ENCODE measurements at places on chromosomes 12 and 14.

- no peak for DNase-seq
Observed at GRCh38 chr14:75579882-75580281, 1.5 kb downstream of the FLVCR2 start.

DNA sequence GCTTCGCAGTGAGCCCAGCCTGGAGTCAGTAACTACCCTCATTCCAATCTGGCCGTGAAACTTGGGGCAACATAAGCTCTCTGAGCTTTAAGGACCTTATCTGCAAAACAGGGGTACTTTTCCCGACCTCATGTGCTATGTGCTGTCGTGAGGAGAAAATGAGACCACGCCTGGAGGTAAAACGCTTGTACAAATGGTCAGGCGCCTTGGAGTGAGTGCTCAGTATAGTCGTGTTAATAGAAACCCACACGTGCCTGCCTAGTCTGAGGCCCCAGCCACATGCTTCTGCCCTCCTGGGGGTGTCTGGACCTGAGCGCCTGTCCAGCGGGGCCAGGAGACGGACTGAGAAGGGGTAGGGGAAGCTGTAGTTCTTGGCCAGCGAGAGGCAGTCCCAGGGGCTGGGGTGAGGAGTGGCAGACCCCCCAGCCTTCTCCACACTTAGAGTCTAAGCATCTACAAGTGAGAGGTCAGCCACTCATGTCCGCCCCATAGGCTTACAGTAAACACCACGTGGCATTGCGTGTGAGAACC, 4.9 kb downstream of the AQP5 start:
- DNase-seq: no peak

DNA sequence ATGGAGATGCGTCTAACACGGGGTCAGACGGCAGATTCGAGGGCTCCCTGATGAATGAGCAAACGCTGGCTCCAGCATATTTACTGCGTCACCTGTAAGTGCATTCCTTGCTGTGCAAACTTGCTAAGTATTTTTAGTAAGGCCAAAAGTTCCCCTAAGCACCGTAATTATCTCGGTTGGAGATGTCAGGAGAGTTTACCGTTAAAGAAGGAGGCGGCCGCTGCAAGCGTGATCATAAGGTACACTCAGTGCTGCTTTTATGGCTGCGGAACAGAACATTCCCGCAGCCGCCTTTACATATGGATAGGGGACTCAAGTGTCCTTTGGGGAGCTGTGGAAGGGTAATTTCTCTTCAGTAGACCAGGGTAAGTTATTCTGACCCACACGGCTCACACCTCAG, 175.6 kb downstream of the GLT1D1 start:
- peak; percentile 46 for DNase-seq

GRCh38 chr14:75906680-75907280, 75.0 kb downstream of the TGFB3 start:
- peak; percentile 48 for DNase-seq

GRCh38 chr12:93109551-93110203, 180.6 kb upstream of the EEA1 start:
- DNase-seq: no peak

DNA sequence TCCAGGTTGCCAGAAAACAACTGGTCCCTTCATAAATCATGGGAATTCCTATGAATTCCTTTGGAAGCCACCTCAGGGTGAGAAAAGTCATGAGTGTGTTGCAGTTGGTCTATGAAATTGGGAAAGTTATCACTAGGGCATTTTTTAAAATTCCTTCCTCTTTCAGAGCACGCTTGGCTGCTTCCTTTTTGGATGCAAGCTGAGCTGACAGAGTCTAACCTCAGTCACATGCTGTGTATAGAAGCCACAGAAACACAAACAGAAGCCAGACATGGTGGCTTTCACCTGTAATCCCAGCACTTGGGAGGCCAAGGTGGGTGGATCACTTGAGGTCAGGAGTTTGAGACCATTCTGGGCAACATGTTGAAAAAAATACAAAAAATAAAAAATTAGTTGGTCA, 21.7 kb upstream of the HELB start:
- no peak for DNase-seq

DNA sequence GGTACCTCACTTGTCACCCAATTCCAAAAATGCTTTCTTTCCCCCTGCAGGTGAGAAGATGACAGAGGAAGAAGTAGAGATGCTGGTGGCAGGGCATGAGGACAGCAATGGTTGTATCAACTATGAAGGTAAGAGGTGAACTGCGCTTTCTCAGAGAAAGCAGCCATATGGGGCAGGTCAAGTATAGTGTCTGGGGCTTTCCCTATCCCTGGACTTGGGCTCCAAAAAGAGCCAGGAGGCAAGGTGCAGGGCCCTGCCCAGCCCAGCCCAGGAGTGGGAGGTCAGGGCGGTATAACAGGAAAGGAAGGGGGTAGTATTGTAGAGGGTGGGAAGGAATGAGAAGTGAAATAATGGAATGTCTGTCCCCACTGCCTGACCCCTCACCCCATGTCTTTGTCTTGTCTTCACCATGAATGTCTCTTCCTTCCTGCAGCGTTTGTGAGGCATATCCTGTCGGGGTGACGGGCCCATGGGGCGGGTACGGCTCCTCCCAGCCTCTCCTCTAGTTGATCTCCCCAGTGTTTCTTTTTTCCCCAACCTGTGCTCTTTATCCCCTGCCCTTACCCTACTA, 2.1 kb downstream of the MYL6 start:
- DNase-seq: no peak

- DNase-seq: no peak
Observed at GRCh38 chr12:105561546-105562198, 231.2 kb downstream of the C12orf75 start.
